NCI-H774 (cell line): ENCODE measurements at places on chromosomes 3 and 15.

DNA sequence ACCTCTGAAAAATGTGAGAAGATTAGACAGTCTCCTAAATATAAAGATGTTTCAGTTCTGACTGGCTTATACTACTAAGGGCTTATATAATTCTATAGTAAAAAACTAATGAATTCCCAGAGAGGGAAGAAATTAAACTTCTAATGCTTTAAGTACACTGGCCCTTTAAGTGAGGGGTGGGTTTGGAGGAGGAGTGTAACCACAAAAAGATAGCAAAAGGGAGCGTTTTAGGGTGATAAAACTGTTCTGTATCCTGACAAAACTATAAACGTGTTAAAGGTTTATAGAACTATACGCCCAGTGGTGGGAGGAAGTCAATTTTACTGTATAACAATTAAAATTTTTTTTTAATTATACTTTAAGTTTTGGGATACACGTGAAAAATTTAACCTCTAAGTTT, 45.8 kb downstream of the CEP152 start:
- no peak for DNase-seq

- no peak for DNase-seq
These were observed 28.2 kb downstream of the B3GNT5 start for GRCh38 chr3:183281126-183281797.

- no peak for DNase-seq
These were observed 189.7 kb upstream of the GBE1 start for GRCh38 chr3:81951106-81951505.

DNA sequence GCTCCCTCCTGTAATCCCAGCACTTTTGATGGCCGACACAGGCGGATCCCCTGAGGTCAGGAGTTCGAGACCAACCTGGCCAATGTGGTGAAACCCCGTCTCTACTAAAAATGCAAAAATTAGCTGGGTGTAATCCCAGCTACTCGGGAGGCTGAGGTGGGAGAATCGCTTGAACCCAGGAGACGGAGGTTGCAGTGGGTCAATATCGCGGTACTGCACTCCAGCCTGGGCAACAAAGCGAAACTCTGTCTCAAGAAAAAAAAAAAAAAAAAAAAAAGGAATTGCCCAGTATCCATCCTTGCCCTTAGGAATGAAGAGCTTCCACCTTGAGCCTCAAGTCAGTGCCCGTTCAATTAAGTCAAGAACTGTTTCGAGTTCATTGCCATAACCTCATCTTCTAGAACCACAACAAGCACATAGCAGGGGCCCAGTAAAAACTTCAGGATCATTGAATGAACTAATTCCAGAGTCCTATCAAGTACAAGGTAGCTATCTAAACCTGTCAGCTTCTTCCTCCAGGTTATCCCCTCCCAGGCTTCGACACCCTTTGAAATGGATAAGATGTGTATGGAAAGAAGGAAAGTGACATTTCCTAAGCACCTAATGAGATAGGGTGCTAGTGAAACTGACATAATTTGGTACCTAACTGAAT, 826 bp downstream of the DBR1 start:
- DNase-seq = no peak

GRCh38 chr3:48403533-48404439, 26.1 kb downstream of the PLXNB1 start:
- no peak for DNase-seq

GRCh38 chr3:57896031-57896430, 112.2 kb upstream of the FLNB start:
- DNase-seq = no peak

- DNase-seq = no peak
These were observed 30.5 kb upstream of the DCP1A start for GRCh38 chr3:53377794-53378193.

DNA sequence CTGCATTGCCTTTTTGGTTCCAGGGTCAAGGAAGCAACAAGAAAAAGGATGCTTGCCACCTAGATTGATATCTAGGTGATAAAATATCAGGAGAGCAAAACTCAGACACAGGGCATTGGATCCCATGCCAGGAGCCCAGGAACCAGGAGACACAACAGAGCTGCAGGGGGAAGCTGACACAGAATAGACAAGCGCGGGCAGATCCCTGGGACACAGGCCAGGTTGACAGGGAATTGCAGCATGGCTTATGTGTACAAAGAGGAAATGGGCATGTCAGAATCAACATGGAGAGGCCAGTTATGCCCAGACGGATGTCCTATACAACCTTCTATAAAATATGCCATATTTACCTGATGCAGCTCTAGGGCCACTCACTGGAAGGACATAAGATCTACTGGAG, 84.2 kb downstream of the SEMA6D start:
- no peak for DNase-seq

DNA sequence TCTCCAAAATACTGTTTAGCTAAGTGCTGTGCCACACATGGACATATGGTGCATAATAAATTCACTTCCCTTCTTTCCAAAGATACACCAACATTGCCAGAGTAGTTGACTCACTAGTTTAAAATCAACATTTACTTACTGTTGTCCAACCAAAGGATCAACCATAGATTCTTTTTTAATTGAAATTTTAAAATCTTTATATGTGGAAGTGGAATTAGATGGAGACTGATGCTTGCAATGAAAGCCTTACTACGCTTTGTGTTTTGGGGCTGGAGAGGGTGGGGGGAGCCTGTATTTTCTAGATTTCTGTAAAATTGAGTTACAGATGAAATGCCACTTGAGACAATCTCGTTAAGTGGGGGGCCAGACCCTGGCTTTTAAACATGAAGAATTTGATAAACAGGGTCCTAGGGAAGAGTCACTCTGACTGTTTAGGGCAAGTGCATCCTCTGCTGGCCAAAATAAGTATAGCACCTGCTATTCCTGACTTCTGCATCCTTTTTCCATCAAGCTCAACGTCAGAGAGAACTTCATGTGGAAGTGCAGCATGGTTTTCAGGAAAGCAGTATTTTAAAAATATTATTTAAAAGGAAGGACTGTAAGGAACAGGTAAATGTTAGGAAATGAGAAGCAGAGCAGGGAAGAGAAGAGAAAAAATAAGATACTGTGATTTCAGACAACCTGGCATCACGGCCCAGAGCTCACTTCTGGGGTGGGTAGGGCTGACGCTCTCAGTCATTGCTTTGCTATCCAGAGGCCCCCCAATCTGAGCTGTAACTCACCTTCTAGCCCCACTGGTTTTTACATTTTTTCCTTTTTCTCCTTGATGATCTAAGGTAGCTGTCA, 76.7 kb downstream of the BOC start:
- peak; percentile 2 for DNase-seq

DNA sequence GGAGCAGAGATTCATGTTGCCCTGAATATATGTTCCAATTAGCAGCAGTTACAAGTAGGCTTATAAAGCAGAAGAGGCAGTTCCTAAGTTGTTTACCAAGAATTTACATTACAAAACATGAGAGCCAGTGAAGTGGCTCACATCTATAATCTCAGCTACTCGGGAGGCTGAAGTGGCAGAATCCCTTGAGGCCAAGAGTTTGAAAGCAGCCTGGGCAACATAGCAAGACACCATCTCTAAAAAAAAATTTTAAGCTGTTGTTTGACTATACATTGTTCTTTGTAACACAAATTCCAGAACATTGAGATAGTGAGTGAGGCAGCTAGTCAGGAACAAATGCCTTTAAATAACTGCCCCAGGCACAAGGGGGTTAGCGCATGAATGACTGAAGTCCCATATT, 10.3 kb upstream of the ZMAT3 start:
- no peak for DNase-seq

- no peak for DNase-seq
These were observed 7.2 kb upstream of the ABHD10 start for GRCh38 chr3:111971533-111972130.
